ENCODE measurements at places on chromosomes 7 and 10.

- no peak for DNase-seq
These were observed 45.5 kb upstream of the STEAP1B start for GRCh38 chr7:22545529-22545928.

- no peak for DNase-seq
These were observed 29.0 kb downstream of the CPXM2 start for GRCh38 chr10:123862421-123863182.

GRCh38 chr10:128064108-128064969, 61.9 kb downstream of the MKI67 start:
- peak; percentile 97 for DNase-seq

- DNase-seq = no peak
These were observed 386.0 kb upstream of the HPS1 start for GRCh38 chr10:98832738-98833137.

- peak; percentile 92 for DNase-seq
These were observed 23.6 kb upstream of the SEMA3C start for GRCh38 chr7:80942261-80943041.

- no peak for DNase-seq
These were observed 140.9 kb downstream of the LHFPL3 start for GRCh38 chr7:104469166-104469820.

- DNase-seq = no peak
These were observed 102.9 kb upstream of the FERD3L start for GRCh38 chr7:19248115-19248514.

DNA sequence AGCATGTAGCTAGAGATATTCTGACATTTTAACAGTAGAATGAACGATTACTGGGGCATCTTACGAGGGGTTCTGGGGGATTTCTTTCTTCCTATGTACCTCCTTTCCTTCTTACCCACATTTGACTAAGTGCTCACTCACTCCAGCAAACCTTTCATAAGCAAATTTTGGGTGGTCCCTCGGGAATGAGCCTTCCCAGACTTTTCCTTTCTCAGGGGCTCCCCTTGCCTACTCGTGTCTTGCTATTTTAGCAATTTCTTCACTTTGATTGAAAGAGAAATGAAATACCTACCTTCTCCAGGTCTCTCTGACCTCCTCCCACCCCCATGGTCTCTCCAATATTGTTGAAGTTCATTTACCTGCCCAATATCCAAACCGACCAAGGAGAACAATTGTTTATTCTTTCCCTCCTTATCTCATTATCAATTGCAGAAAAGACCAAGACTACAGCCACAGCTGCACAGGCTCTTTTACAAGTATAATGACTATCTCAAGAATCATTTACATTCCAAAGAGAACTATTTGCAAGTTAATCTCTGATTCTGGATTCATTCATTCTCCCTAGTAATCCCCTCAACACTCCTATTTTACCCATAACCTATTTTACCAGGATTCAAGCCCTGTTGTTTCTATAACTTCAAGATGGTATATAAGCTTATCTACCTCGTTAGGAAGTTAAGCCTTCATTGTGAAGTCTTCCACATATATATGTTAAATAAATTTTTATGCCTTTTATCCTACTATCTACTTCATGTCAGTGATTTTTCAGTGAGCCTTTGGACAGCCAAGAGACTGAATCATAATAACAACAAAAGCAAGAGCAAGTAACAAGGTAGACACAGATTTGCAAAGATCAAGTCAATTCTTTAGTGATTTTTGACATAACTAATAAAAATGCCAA, 480.6 kb downstream of the IPMK start:
- DNase-seq = no peak

GRCh38 chr7:88700725-88701124, 58.8 kb upstream of the ZNF804B start:
- DNase-seq = no peak

DNA sequence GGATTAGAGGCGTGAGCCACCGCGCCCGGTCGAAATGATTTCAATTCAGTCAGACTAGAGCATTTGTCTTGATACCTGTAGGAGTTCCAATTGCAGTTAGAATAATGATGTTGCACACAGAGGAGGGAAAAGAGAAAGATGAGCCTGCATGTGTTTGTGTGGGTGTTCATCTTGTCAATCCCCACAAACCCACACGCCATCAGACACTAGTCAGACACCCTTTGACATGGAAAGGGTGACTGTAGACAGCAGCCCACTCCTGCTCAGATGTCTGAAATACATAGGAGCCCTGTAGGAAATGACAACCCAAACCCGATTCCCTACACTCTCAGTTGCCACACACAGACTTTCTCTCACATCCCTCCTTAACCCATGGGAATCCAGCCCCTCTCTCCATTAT, 92.0 kb downstream of the ABLIM1 start:
- DNase-seq = no peak

DNA sequence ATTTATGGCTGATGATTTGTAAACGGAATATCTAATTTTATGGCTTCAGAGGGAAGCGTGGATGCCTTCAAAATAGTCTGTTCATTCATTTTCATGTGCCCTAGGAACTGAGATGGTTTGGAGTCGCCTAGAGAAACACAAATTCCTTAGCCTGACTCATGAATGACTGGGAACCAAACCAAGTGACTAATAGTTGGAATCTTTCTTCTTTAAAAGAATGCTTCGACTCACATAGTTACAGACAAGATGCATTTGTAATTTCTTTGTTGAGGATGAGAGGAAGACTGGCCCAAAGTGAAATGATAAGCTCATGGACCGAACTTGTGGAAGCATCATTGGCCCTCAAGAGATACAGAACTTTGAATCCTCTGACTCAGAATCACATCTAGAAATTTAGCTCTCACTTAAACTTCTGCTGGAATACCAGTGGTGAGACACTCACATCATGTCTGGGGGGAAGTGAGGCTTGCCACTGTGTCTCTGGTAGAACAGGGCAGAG, 1107.2 kb downstream of the NRG3 start:
- DNase-seq = no peak

DNA sequence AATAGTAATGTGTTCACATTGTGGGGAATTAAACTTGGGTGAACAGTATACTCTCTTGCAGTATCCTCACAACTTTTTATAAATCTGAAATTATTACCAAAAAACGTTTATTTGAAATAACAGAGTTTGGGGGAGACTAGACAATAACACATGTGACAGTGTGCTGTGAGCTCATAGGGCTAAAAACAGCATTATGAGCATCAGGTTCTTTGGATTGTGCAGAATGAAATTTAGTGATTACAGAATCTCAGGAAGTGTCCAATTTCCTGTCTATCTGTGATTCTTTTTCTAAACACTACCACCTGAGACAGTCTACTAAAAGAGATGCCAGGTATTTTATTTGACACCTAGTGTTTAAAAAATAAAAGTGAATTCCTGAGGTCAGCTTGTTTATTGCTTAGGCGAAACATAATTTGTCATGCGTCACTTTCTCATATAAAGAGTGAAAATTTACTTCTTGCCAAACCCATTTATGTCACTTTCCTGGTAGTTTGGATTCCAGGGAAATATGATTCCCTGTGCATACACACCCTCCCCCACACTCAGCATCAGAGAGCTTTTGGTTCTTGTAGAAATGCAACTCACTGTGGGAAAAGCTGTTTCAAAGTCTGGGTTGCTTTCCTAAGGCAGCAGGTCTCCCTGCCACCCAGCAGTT, 71.2 kb downstream of the AOAH start:
- DNase-seq = no peak

DNA sequence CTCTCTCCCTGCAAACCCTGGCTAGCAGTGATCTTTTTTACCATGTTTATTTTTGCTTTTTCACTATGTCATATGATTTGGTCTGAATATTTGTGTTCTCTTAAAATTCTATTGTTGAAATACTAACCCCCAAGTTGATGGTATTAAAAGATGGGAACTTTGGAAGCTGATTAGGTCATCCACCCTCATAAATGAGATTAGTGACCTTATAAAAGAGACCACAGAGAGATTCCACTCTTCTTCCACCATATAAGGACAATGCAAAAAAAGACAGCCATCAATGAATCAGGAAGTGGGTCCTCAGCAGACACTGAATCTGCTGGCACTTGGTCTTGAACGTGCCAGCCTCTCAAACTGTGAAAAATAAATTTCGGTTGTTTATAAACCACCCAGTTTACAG, 112.8 kb upstream of the KCND2 start:
- DNase-seq = no peak

GRCh38 chr10:128766915-128767314, 640.7 kb upstream of the MKI67 start:
- DNase-seq = no peak
